ENCODE measurements at places on chromosomes 11 and 22. TPM values are rescaled to one million over a fixed set of nuclear protein-coding genes. Genes with fewer than 3 reads are reported as not detected.

- peak; percentile 95 for DNase-seq
These were observed 450.4 kb downstream of the MIAT start for GRCh38 chr22:27107824-27108223.

GRCh38 chr11:78200061-78200460 lies 11.3 kb downstream of the USP35 start:
- DNase-seq, result no peak

GRCh38 chr11:8008212-8008611 lies 21.1 kb downstream of the EIF3F start:
- no peak for DNase-seq

GRCh38 chr11:121347094-121347493 lies 54.5 kb downstream of the SC5D start:
- DNase-seq, result no peak

DNA sequence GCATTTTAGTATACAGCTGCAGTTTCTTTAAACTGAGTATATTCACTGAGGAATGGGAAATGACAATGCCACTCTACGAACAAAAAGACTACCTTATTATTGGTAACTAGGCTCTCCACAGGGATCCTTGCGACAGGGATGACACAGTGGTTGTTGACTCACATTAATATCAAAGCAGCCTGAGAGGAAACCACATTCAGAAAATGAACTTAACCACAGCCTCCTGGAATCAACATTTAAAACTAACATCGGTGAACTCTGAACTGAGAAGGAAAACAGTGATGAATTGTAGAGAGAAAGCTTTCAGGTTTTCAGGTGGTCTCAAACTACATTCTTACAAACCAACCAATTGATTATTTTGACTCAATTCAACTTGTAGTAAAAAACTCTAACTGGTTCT lies 90.3 kb upstream of the MTMR2 start:
- peak; percentile 21 for DNase-seq

OR4A16 gene
- not detected for total RNA-seq

Measured in fibroblast of the aortic adventitia (primary cell).